ENCODE measurements at places on chromosomes 11 and 22.
A peak's percentile ranks its signal among the peaks of the same experiment; 100 is the strongest.

GRCh38 chr11:78080818-78081495 lies 1.3 kb upstream of the NDUFC2 start:
- no peak for DNase-seq

GRCh38 chr22:33083212-33083611 lies 25.0 kb upstream of the SYN3 start:
- DNase-seq, result no peak

DNA sequence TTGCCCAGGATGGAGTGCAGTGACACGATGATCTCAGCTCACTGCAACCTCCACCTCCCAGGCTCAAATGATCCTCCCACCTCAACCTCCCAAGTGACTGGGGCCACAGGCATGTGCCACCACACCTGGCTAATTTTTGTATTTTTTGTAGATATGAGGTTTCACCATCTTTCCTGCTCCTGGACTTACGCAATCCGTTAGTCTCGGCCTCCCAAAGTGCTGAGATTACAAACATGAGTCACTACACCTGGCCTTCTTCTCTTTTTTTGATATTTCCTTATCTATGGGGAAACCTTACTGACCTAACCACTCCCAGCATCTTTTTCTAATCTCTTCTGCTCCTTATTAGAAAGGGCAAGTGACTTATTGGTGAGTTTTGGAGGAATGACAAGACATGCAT lies 121.7 kb upstream of the CHORDC1 start:
- no peak for DNase-seq

DNA sequence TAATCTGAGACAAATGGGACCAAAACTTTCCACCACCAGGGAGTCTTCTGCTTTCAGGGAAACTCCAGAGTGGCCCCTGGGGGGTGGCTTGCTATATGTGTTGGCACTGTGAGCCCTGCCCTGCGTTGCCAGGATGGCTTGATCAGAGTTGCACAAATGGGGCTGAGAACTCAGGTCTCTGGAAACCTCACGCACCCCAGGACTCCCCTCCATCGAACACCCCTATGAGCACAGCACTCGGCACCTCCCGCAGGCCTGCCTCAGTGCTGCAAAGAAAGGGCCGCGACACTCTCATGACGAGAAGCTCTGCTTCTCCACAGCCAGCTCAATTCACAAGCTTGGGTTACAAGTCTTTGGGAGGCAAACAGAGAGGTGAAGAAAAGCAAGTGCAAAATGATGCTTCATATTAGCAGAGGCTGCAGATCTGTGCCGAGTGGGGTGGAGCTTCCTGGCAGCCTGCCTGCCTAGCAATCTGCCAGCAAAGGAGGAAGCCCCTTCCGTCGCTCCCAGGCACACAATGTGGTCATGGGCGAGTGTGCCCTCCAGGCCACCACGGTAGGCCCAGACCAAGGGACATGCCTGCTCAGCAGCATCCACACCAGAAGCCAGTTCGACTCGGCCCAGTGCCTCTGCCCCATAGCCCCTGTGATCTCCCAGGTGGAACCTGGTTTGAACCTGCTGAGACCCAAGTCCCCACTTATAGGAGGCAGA lies 55.7 kb downstream of the MYH9 start:
- DNase-seq, result no peak

- DNase-seq, result no peak
Observed at GRCh38 chr11:64078284-64078683, 42.6 kb downstream of the FLRT1 start.

GRCh38 chr11:20415432-20415831 lies 27.9 kb downstream of the PRMT3 start:
- DNase-seq, result no peak

DNA sequence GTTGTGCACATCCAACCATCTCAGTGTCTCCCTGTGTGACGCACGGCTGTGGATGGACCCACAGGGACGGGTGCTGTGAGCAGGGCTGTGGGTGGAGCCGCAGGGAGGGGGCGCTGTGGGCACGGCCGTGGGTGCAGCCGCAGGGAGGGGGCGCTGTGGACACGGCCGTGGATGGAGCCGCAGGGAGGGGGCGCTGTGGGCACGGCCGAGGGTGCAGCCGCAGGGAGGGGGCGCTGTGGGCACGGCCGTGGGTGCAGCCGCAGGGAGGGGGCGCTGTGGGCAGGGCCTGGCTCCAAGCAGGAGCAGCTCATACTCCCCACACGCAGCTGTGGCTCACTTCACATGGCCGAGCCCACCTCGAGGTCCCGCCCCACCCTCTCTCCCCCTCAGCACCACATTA lies 6.0 kb upstream of the MAPK11 start:
- DNase-seq, result no peak

- DNase-seq, result peak; percentile 46
Observed at GRCh38 chr11:9530901-9531625, 42.4 kb upstream of the WEE1 start.

DNA sequence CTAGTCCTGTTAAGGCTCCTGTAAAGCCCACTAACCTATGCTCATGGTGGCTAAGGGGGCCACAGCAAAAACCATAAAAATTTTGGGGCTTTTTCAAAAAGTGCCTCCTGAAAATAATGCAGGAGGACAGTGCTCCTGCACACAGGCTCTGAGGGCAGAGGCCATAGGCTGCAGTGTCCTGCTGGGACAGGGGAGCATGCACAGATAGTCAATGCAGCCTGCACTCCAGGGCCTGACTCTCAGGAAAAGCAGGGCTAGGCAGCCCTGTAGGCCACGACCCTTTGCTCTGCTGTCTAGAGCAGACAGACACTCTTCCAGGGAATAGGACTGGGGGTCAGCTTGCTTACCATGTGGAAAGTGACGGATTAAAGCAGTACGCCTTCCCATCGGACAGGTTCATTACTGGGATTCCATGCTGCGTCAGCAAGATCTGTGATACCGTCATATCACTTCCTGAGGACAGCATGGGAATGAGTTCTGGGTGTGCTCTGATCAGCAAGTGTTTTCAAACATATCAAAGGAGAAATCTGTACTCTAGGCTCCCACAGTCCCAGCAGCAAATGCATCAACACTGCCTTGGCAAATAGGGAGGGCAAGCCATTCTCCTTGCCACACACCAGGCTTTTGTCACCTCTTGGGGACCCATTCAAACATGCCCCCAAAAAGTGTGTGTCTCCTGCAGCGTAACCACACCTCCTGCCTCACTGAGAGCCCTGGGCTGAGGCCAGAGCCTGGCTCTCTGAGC lies 64.1 kb upstream of the CLTCL1 start:
- no peak for DNase-seq

GRCh38 chr11:9601876-9602199 lies 28.4 kb downstream of the WEE1 start:
- DNase-seq, result no peak

- no peak for DNase-seq
Observed at GRCh38 chr11:1656670-1657069, 27.1 kb downstream of the KRTAP5-5 start.

DNA sequence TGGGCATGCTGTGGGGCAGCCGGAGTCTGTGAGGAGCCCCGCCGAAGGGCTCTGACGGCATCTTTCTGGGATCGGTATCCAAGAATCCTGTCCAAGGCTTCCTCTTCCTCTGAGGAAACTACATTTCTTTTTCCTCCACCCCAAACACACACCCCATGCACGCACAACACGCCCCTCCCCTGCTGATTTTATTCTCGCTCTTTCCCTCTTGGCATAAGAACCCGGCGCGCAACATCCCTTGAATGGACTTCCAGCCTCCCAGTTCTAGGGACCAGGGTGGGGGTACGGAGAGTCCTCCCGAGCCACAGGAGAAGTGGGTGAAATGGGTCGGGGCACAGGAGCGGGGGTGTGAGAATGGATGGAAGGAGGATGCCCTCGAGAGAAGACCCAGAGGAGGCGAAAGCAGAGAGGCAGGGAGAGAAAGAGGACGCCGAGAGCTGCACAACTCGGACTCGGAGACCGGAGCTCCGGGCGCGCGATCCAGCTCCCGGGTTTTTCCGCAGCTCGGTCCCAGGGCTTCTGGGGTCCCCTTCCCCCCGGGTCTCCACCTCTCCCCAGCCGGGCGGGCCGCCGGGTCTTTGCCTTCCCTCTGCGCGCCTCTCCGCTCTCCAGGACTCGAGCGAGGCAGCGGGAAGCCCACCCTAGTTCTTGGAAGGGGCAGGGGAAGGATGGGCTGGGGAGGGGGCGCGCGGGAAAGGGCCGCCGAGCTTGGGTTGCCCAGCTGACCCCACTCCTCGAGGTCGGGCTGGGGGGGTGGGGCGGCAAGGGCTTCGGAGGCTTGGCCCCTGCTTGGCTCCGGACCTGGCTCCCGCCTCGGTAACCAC lies 1.5 kb upstream of the LARGE1 start:
- DNase-seq, result no peak

GRCh38 chr22:19641254-19641982 lies 72.9 kb upstream of the SEPTIN5 start:
- DNase-seq, result no peak

GRCh38 chr11:8049084-8049483 lies 31.9 kb upstream of the TUB start:
- DNase-seq, result no peak

DNA sequence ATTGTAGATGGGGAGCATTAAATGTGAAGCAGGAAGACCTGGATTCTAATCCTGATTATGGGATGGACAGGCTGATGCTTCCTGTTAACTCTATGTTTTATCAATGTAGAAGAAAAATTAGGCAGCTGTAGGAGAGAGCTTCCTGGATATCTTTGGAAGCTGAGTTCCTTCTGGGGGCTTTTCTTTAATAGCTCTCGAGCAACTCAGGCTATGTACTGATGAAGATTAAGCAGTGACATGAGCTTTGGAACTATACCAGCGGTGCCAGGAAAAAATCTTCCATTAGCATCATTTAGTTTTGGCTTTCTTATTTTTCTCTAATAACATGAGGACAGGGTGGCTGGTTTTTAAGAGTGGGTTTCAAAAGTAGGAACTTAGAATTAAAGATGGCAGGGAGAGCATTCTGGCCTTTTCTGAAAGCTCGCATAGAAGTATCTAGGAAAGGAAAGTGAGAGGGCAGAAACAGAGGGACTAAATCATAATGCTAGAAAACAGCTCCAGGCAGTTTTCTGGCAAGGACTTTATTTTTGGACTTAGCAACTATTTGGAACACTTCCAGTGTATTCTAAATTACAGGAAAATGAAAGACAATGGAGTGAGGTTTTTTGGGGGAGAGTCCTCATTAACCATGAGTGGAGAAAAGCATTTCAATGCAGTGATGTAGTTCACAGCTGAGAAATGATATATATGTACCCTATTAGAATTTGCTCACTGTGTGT lies 69.2 kb upstream of the RRM1 start:
- no peak for DNase-seq

GRCh38 chr11:17774232-17775034 lies 39.9 kb downstream of the KCNC1 start:
- no peak for DNase-seq

GRCh38 chr22:50731811-50732624 lies 6.0 kb upstream of the ACR start:
- DNase-seq, result peak; percentile 87

GRCh38 chr11:92580908-92581307 lies 356.3 kb downstream of the FAT3 start:
- no peak for DNase-seq

DNA sequence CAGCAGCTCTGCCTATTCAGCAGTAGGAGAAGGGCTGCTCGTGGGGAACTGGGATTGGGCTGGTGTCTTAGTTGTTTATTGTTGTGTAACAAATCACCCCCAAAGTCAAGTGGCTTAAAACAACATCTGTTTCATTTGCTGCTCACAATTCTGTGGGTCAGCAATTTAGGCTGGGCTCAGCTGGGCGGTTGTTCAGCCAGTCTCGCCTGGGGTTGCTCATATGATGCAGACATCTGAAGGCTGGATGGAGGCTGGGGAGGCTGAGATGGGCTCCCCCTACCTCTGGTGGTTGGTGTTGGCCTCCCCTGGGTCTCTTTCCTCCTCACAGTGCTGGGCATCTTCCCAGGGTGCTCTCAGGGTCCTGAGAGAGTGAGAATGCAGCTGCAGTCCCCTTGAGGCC lies 43.3 kb upstream of the PARVG start:
- DNase-seq, result no peak

DNA sequence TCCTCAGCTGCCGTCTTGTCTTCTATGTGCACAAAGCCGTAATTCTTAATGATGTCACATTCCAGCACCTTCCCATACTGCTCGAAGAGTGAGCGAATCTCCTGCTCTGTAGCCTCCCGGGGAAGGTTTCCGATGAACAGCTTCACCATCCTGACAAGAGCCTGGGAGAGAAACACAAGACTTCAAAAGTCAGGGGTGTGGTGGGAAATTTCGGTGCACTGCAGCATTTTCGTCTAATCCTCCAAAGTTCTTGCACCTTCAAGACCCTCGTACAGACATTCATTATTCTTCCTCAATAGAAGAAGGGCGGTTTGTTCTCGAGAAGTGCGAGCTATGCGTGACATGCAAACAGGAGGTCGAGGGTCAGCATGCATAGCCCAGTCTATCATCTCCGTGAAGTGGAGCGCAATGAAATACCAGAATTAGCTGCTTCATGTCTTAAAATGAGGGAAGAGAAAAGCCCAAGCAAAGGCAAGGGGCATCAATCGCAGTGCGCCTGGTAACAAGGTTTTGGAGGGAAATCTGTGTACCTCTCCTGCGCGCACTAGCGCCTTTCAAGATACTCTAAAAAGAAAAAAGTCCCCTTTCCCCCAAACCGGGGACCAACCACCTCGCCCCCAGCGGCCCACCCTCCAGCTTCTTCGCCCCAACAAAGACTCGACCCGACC lies 622 bp downstream of the RBM4B start:
- no peak for DNase-seq

DNA sequence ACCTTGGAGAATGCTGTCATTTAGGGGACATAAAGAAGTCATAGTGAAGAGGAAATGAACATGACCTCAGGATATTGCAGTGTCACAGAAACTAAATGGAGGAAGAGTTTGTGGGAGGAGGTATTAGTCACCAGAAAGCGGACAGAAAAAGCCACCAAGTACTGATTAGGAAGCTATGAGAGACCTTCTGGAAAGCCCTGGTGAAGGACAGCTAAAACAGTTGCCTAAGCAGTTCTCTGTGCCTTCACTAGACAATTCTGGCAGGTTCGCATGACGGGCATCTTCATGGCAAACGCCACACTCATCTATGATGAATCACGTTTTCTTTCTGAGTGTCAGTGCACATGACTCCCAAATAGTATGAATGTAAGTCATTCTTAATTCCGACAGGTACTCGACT lies 325.8 kb downstream of the C11orf87 start:
- DNase-seq, result no peak

DNA sequence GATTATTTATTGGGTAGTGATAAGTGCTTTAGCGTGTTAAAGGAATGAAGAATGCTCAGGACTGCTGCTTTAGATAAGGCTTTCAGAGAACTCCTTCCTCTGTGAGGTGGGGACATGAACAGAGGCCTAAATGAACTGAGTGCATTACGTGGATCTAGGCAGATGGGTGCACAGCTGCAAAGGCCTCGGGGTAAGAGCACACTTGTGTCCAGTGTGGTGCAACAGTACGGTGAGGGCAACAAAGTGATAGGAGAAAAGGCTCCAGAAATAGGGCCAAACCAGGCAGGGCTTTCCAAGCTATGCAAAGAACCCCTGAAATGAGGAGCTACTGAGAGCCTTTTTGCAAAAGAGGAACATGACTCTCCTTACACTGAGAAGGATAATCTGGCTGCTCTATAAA lies 45.3 kb upstream of the ARHGAP32 start:
- DNase-seq, result no peak

- no peak for DNase-seq
Observed at GRCh38 chr11:34284156-34284555, 73.7 kb downstream of the ABTB2 start.

- no peak for DNase-seq
Observed at GRCh38 chr22:22397875-22398524, 110.5 kb downstream of the ZNF280B start.
